ENCODE measurements at places on chromosomes 3 and 15. TPM values are rescaled to one million over a fixed set of nuclear protein-coding genes. Genes with fewer than 3 reads are reported as not detected.
A peak's percentile ranks its signal among the peaks of the same experiment; 100 is the strongest.

CGNL1 gene
- 0.12 TPM for total RNA-seq

BAHD1 gene
- total RNA-seq: 16.6 TPM

LSAMP gene
- total RNA-seq: 0.25 TPM

FSD2 gene
- total RNA-seq: not detected

CCDC39 gene
- not detected for total RNA-seq

TMEM45A gene
- total RNA-seq: 41.0 TPM

GOLGA8K gene
- not detected for total RNA-seq

PLOD2 gene
- total RNA-seq: 240 TPM

SHC4 gene
- total RNA-seq: 1.0 TPM

- DNase-seq: no peak
Measured at GRCh38 chr15:63545520-63545919, 41.1 kb downstream of the USP3 start.

DNA sequence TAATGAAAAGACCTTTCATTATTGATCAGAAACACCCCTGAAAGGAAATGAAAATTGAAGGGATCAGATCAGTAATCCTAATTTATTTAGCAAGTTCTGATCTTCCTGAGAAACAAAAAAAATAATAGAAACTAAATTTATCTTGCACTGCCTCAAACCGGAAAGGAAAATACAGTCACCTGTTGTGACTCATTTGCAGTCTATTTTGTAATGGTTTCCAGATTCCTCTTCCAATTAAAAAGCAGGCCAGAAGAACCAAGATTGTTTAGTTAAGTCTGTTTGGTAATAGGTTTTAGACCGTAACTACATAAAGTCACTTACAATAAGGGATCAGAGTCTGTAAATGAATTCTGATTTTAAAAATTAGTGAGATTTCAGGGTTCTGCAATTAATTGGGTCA lies 49.7 kb upstream of the ATOSA start:
- peak; percentile 81 for DNase-seq

DNA sequence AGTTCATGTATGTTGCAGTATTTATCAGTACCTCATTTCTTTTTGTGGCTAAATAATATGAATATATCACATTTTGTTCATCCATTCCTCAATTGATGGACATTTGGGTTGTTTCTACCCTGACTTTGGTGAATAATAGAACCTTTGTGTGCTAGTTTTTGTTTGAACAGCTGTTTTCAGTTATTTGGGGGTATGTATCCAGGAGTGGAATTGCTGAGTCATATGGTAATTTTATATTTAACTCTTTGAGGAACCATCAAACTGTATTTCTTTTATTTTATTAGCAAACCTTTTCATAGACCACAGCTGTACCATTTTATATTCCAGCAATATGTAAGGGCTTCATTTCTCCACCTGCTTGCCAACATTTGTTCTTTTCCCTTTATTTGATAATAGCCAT lies 38.4 kb upstream of the RBM5 start:
- DNase-seq: peak; percentile 46

DNA sequence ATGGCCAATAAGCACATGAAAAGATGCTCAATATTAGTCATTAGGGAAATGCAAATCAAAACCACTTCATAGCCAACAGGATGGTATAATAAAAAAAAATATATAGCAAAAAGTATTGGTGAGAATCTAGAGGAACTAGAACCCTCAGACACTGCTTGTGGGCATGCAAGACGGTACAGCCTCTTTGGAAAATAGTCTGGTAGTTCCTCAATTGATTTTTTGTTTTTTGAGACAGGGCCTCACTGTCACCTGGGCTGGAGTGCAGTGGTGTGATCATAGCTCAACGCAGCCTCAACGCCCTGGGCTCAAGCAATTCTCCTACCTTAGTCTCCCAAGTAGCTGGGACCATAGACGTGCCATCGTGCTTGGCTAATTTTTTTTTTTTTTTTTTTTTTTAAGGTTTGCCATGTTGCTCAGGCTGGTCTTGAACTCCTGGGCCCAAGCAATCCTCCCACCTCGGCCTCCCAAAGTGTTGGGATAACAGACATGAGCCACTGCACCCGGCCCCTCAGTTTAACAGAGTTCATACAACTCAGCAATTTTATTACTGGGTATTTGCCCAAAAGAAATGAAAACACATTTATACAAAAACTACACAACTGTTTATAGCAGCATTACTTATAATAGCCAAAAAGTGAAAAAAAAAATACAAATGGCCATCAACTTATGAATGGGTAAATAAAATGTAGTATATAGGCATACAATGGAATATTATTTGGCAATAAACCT lies 5.1 kb downstream of the PRC1 start:
- DNase-seq: no peak

DNA sequence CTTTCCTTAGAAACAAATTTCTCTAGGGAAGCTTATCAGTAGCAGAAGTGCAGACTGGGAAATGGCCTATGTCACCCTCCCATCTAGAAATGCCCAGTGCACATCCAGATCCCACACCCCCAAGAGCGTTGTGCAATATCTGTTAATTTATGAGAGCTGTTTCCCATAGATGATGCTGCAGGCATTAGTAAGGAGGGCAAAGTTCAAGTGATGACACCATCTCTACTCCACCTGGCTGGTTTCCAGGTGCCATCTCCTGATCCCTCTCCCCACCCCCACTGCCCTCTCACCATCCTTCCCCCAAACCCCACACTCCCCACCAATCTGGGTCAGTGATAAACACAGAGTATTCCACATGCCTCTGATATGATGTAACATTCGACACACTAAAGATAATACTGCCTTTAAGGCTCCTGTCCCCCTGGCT lies 39.4 kb downstream of the AGTR1 start:
- no peak for DNase-seq

GRCh38 chr3:36597422-36597821 lies 166.9 kb downstream of the DCLK3 start:
- DNase-seq: peak; percentile 72

- DNase-seq: peak; percentile 67
Measured at GRCh38 chr15:56737791-56738190, 4.5 kb upstream of the ZNF280D start.

DNA sequence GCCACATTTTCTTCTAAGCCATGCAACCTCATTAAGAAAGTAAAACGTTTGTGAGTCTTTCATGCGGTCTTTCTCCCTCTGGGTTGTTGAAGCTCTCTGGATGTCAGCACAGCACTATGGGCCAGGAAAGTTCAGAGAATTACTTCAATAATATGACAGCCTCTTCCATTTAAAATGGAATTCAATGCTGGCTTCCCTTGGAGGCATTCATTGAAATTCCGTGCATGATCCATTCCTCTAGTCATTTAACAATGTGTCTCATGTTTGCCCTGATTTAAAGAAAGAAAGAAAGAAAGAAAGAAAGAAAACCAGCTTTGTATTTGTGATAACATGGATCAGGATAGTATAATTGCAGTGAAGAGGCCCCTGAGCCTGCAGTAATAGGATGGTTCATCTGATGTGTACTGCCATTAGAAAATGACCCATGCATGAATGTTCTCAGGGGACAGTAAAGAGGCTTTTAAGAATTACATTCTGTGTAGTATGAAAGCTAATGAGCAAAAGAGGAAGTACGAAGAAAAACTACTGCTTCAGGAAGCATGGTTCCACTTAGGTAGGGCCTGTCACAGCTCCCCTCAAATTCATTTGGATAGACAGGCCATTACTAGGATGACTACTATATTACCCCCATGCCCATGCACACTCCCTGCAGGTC lies 146.0 kb downstream of the ARPP21 start:
- no peak for DNase-seq

- no peak for DNase-seq
Measured at GRCh38 chr3:23075496-23075895, 127.6 kb upstream of the UBE2E2 start.

DNA sequence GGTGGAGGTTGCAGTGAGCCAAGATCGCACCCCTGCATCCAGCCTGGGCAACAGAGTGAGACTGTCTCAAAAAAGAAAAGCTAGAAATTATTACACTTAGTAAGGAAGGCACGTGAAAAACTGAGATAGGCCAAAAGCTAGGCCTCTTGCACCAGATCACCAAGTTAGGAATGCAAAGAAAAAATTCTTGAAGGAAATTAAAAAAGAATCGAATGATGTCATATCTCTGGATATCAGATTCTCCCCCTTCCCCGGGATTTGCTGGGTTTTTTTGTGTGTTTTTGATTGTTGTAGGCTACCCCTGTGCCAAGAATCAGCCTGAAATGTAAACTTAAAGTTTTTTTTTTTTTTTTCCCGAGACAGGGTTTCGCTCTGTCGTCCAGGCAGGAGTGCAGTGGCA lies 17.4 kb downstream of the PTPN23 start:
- no peak for DNase-seq

DNA sequence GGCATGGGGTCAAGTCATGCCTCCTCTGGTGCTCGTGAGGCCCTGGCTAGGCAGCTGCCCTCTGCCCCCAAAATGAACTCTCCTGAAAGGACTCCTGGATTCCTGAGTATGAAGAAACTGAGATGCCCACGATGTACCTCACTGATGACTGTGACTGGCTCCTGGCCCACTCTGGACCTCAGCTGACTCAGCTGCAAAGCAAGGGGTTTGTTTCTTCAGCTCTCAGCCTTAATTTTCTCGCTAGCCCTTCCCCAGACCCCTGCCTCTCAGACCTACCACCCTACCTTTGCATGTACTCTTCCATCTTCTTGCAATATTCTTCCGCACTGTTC lies 5.2 kb upstream of the GNAI2 start:
- DNase-seq: no peak

DNA sequence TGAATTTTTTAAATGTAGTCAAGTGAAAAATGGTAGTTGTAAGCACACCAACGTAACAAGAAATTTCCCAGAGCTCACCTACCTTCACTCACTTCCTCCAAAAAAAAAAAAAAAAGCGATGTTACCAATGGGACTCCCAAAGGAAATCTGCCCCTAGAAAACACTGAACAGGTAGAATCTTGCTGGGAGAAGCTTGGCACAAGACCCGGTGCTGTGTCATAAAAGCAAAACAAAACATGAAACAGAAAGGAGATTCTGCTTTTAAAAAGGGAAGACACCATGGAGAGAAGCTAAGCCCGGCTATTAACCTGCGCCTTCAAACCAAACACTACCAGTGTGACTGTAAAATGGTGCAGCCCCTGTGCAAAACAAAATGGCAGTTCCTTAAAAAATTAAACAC lies 40.5 kb downstream of the PGPEP1L start:
- DNase-seq: no peak

DNA sequence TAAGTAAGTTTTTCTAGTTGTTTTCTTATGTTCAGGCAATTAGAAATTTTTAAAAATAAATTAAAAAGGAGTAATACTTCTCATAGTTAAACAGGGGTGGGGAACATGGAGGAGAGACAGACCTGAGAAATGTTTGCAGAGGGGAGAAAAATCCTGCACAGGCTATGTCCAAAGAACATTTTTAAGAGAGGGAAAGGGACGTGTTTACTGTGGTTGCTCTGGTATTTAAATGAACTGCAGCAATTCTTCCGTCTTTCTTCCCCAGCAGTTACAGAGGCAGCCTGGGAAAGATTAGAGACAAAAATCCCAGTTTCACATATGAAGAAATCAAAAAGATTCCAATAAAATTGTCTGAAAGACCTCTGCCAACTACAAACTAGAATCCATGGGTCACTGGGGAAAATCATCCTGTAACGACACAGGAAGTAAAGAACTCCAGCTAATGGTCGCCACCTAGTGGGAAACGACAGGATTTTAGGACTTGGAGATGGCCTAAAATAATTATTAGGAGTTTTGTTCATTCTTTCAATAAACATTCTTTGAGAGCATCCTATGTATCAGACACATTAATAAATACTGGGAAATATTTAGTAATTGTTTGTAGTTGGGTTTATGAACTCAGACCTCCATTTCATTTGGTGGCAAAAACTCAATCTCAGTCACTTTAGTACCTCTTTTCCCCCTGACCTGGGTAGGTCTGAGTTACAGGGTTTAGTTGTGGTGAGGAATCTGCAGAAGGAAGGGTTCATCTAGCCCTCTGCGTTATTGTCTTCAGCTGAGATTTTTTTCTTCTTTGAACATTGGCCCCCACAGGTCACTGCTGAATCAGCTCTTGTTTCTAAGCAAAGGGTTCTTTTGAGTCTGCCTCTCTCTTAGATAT lies 69.9 kb upstream of the GOLIM4 start:
- DNase-seq: peak; percentile 81

- DNase-seq: peak; percentile 56
Measured at GRCh38 chr3:46406788-46407611, at the start of the genes CCR5AS and CCRL2. CCR5AS (minus strand) TSS chr3:46407066. CCRL2 (plus strand) TSS chr3:46407259; CDS start chr3:46408080, 821 bp downstream.

- DNase-seq: no peak
Measured at GRCh38 chr15:79025201-79025600, 65.4 kb downstream of the RASGRF1 start.

GRCh38 chr3:25945836-25946235 lies 155.9 kb downstream of the OXSM start:
- no peak for DNase-seq

DNA sequence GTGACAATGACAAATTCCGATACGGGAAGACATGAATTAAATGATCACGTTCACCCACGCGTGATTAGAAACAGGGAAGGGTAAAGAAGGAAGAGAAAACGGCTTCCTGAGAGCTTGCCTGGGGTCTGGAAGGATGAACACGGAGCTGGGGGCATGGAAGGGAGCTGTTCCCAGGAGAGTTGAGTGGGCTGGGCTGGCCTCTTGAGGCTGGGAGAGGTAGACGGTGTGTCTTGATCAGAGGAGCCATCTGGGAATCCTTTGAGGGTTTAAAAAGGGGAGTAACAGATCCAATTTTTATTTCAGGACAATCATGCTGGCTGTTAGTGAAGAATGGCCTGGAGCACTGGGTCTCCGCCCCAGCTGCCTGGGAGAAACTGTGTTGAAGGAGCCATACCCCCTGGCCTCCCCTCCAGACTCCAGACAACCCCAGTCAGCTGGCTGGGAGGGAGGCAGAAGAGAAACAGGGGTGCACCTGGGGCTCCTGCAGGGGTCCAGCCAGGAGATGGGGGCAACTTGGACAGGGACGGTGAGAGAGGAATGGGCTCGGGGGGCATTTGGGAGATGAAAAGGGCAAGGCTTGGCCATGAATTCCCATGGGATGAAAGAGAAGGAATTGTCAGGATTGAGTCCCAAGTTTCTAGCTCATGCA lies 53.6 kb upstream of the CGNL1 start:
- no peak for DNase-seq

DNA sequence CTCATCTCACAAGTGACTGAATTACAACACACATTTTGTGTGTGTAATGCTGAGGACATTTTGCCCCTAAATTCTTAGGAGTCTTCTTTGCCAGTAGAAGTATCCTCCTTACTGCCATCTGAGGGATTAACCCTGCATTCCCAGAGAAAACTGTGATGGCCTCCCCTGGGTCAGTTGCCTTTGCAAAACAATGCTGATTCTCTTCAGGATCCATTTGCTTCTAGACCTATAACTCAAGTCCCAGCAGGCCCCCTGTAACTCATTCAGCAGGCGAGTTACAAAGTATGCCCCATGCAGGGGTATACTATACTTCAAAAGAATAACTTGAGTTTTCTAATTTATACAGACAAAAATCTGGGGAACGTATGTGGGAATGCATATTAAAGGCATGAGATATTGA lies 6.6 kb upstream of the MCF2L2 start:
- no peak for DNase-seq

- DNase-seq: peak; percentile 68
Measured at GRCh38 chr3:187678726-187679268, 8.6 kb upstream of the SST start.
